ENCODE measurements at places on chromosomes 6 and 20.

DNA sequence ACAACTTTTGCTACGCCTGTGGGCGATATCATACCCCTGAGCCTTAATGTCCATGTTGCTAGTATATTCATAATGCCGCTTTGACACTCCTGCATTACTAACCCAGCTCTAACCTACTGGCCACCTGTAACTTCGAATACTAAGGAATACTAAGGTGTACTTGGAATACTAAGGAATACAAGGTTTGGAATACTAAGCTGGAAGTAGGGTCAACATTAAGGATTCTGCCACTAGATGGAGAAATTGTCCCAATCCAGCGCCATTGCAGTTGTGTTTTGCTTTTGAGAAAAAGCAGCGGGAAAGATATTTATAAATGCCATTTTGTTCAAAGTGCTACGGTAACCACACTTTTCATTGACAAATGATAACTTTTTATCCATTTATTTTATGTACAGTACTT lies 10.7 kb downstream of the TBXT start:
- H3K4me3 ChIP-seq, result no peak overlapping the region
- DNase-seq, result peak; percentile 66
- H3K36me3 ChIP-seq, result no peaks in the 10 kb centered on the region

DNA sequence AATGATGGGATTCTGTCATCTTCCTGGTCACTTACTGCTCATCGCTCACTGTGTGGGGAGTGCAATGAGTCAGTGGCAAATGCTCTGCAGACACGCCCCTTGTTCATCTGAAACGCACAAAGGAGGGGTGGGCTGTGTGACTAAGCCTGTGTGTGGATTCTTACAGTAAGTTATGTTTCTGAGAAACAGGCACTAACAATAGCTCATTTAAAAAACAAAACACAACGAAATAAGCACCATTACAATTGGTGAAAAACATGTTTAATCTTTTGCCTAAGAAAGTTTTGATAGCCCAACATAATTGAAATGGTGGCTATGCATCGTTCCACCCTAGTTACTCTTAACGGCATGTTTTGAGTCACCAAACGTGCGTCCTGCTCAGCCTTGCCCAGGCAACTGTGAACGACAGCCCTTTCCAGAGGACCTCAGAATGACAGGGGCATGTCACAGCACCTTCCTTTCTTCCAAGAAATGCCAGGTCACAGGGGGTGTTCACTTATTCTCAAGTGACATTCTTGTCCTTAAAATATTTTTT lies 118.4 kb upstream of the SGK1 start:
- H3K4me1 ChIP-seq, result peaks cover 28% of the 10 kb centered on the region
- DNase-seq, result peak; percentile 86
- no peaks in the 10 kb centered on the region for H3K36me3 ChIP-seq
- H3K27me3 ChIP-seq, result no peaks in the 10 kb centered on the region
- H3K27ac ChIP-seq, result peak overlapping the region; percentile 92

- no peaks in the 10 kb centered on the region for H3K27me3 ChIP-seq
- peaks cover 29% of the 10 kb centered on the region for H3K4me1 ChIP-seq
- no peak overlapping the region for H3K4me3 ChIP-seq
- H3K27ac ChIP-seq, result peak overlapping the region; percentile 90
- DNase-seq, result peak; percentile 47
- H3K36me3 ChIP-seq, result no peaks in the 10 kb centered on the region
Measured at GRCh38 chr6:74735304-74735703, 470.5 kb downstream of the COL12A1 start.

DNA sequence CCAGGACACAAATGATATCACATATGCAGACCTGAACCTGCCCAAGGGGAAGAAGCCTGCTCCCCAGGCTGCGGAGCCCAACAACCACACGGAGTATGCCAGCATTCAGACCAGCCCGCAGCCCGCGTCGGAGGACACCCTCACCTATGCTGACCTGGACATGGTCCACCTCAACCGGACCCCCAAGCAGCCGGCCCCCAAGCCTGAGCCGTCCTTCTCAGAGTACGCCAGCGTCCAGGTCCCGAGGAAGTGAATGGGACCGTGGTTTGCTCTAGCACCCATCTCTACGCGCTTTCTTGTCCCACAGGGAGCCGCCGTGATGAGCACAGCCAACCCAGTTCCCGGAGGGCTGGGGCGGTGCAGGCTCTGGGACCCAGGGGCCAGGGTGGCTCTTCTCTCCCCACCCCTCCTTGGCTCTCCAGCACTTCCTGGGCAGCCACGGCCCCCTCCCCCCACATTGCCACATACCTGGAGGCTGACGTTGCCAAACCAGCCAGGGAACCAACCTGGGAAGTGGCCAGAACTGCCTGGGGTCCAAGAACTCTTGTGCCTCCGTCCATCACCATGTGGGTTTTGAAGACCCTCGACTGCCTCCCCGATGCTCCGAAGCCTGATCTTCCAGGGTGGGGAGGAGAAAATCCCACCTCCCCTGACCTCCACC lies 42.2 kb downstream of the SIRPA start:
- DNase-seq, result no peak
- peaks cover 39% of the 10 kb centered on the region for H3K4me1 ChIP-seq
- H3K27ac ChIP-seq, result no peak overlapping the region

GRCh38 chr6:39182604-39183003 lies 46.7 kb downstream of the KCNK5 start:
- H3K27ac ChIP-seq, result no peak overlapping the region
- H3K4me1 ChIP-seq, result no peaks in the 10 kb centered on the region
- H3K36me3 ChIP-seq, result no peaks in the 10 kb centered on the region

- peak; percentile 35 for DNase-seq
- H3K4me3 ChIP-seq, result no peak overlapping the region
- H3K27me3 ChIP-seq, result peaks cover 13% of the 10 kb centered on the region
- peak overlapping the region; percentile 33 for H3K27ac ChIP-seq
- H3K4me1 ChIP-seq, result peaks cover 8% of the 10 kb centered on the region
Measured at GRCh38 chr6:4973415-4973814, 30.4 kb downstream of the RPP40 start.

GRCh38 chr6:118467181-118467580 lies 80.9 kb upstream of the PLN start:
- peaks cover 31% of the 10 kb centered on the region for H3K36me3 ChIP-seq
- no peaks in the 10 kb centered on the region for H3K27me3 ChIP-seq
- no peak for DNase-seq
- no peaks in the 10 kb centered on the region for H3K4me1 ChIP-seq
- no peak overlapping the region for H3K4me3 ChIP-seq

DNA sequence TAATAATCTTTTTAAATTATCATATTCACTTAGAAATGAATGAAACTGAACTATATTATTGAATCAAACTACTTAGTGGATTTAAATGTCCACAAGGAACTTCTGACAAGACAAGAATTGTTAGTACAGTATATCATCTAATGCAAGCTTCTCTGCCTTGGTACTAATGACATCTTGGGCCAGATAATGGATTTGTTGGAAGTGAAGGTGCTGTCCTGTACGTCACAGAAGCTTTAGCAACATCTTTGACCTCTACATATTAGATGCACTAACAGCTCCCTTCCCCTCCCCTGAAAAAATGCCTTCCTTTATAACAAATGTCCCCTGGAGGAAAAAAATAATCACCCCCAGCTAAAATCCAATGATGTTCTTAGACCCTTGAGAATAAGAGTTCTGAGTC lies 695.8 kb upstream of the EYS start:
- no peak overlapping the region for H3K27ac ChIP-seq
- no peaks in the 10 kb centered on the region for H3K36me3 ChIP-seq
- no peaks in the 10 kb centered on the region for H3K27me3 ChIP-seq
- H3K4me3 ChIP-seq, result no peak overlapping the region
- H3K4me1 ChIP-seq, result no peaks in the 10 kb centered on the region

GRCh38 chr6:156994215-156995076 lies 217.3 kb downstream of the ARID1B start:
- DNase-seq, result no peak
- no peak overlapping the region for H3K27ac ChIP-seq
- H3K4me3 ChIP-seq, result no peak overlapping the region
- H3K36me3 ChIP-seq, result no peaks in the 10 kb centered on the region
- H3K4me1 ChIP-seq, result peaks cover 14% of the 10 kb centered on the region
- H3K27me3 ChIP-seq, result no peaks in the 10 kb centered on the region

GRCh38 chr6:3769610-3770009 lies 18.1 kb upstream of the PXDC1 start:
- DNase-seq, result peak; percentile 90
- H3K4me1 ChIP-seq, result peaks cover 33% of the 10 kb centered on the region
- H3K4me3 ChIP-seq, result no peak overlapping the region
- no peaks in the 10 kb centered on the region for H3K36me3 ChIP-seq
- H3K27me3 ChIP-seq, result no peaks in the 10 kb centered on the region

DNA sequence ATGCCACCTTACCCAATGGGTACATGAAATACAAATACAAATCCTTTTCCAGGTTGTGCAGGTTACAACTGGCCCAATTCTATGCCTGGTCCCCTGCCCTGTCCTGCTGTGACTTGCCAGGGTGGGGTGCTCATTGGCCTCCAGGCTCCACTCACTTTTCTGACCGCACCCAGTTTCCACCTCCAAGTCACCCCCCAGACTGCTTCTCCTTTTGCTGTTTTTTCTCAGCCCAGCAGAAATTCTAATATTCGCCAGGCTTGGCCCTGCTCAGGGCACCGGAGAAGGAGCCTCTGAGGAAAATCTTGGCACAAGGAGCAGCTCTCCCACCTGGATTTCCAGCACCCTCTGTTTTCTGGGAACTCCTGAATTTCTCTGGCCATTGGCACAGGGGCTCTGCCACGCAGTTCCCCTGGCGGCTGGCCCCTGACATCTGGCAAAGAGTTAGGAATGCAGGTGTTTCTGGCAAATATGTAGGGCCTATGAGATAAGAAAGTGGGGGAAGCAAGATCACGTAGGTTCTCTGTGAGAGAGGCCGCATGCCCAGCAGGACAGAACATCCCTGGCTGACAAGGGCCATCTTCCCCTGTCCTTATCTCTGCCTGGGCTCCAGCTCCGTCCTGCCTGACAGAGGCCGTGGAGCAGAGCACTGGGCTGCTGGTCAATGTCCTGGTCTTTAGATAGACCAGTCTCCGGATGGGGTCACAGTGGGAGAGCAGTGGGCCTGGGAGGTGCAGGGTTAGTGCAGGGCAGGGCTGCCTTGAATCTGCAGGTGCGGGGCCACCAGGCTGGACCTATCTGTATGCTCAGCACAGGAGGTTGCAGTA lies 2.9 kb upstream of the RAET1E start:
- peaks cover 21% of the 10 kb centered on the region for H3K4me1 ChIP-seq
- no peak overlapping the region for H3K27ac ChIP-seq
- no peaks in the 10 kb centered on the region for H3K27me3 ChIP-seq
- DNase-seq, result no peak

DNA sequence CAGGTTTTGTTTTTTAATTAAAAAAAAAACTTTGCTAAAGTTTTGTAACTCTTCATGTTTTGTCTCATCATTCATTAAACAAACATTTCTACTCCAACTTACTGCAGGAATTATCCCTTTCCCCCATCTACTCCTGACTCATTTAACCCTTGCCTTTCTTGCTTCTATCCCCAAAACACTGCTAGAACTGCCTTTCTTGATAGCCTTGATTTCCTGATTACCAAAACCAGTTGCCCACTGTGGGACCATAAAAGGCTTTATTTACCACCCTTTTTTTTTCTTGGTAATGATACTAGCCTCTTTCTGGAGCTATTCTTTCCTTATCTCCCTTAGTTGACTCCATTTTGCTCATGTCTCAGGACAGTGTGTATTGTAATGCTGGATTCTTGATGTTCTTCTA lies 15.3 kb downstream of the AFDN start:
- no peak overlapping the region for H3K4me3 ChIP-seq
- no peak for DNase-seq
- no peaks in the 10 kb centered on the region for H3K36me3 ChIP-seq
- peaks cover 13% of the 10 kb centered on the region for H3K4me1 ChIP-seq

- no peaks in the 10 kb centered on the region for H3K27me3 ChIP-seq
- H3K27ac ChIP-seq, result no peak overlapping the region
- no peak for DNase-seq
- H3K4me3 ChIP-seq, result no peak overlapping the region
- no peaks in the 10 kb centered on the region for H3K4me1 ChIP-seq
- H3K36me3 ChIP-seq, result no peaks in the 10 kb centered on the region
Measured at GRCh38 chr6:146240322-146240721, 211.5 kb downstream of the GRM1 start.

GRCh38 chr6:98823428-98824161 lies 10.8 kb upstream of the POU3F2 start:
- no peaks in the 10 kb centered on the region for H3K4me1 ChIP-seq
- no peak overlapping the region for H3K27ac ChIP-seq
- H3K36me3 ChIP-seq, result no peaks in the 10 kb centered on the region
- DNase-seq, result peak; percentile 35
- peak overlapping the region; percentile 37 for H3K4me3 ChIP-seq
- H3K27me3 ChIP-seq, result peaks cover 66% of the 10 kb centered on the region

- H3K27ac ChIP-seq, result no peak overlapping the region
- H3K4me3 ChIP-seq, result no peak overlapping the region
- H3K4me1 ChIP-seq, result no peaks in the 10 kb centered on the region
Measured at GRCh38 chr6:155412335-155412734, 43.3 kb downstream of the NOX3 start.

- H3K27ac ChIP-seq, result no peak overlapping the region
- no peaks in the 10 kb centered on the region for H3K27me3 ChIP-seq
- H3K36me3 ChIP-seq, result peaks cover 21% of the 10 kb centered on the region
- no peaks in the 10 kb centered on the region for H3K4me1 ChIP-seq
Measured at GRCh38 chr6:35831257-35832007, 26.3 kb downstream of the LHFPL5 start.

DNA sequence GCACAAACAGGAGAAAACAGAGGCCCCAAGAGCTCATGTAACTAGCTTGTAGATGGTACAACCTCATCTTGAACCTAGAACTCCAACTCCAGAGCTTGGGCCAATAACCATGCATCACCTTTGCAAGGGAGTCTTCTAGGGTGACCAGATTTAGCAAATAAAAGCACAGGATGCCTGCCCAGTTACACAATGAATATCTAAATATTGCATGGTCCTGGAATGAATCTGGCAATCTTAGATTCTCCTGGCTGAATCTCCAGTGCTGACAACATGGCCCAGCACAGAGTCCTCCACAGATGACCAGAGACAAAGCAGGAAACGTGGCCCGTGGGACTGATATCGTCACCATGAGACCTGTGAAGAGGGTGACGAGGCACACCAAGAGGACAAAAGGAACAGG lies 494.1 kb downstream of the PREX1 start:
- H3K27me3 ChIP-seq, result peaks cover 34% of the 10 kb centered on the region
- no peak overlapping the region for H3K4me3 ChIP-seq
- H3K4me1 ChIP-seq, result no peaks in the 10 kb centered on the region
- no peak overlapping the region for H3K27ac ChIP-seq
- H3K36me3 ChIP-seq, result no peaks in the 10 kb centered on the region

DNA sequence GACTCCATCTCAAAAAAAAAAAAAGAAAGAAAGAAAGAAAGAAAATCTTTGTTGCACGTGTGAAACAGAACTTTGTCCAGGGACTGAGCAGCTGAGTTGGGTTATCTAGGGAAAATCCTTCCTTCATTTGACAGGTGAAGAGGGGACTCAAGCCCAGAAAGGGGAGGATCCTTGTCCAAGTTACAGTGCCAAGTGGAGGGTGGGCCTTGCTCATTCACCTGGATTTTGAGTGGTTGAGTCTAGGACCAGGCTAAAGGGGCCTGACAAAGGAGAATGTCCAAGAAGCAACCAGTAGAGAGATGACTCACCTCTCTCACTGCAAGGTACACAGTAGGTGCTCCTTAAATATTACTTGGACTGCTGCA lies 2.7 kb downstream of the TGIF2 start:
- H3K36me3 ChIP-seq, result peaks cover 7% of the 10 kb centered on the region
- H3K27me3 ChIP-seq, result no peaks in the 10 kb centered on the region
- H3K4me1 ChIP-seq, result peaks cover 21% of the 10 kb centered on the region
- H3K4me3 ChIP-seq, result no peak overlapping the region

GRCh38 chr20:10470276-10470675 lies 35.2 kb downstream of the SLX4IP start:
- no peaks in the 10 kb centered on the region for H3K27me3 ChIP-seq
- H3K27ac ChIP-seq, result peak overlapping the region; percentile 80
- H3K4me3 ChIP-seq, result no peak overlapping the region
- H3K4me1 ChIP-seq, result peaks cover 25% of the 10 kb centered on the region
- H3K36me3 ChIP-seq, result no peaks in the 10 kb centered on the region

- no peak overlapping the region for H3K4me3 ChIP-seq
- H3K27me3 ChIP-seq, result no peaks in the 10 kb centered on the region
- H3K36me3 ChIP-seq, result no peaks in the 10 kb centered on the region
Measured at GRCh38 chr6:170007468-170008293, 256.3 kb downstream of the ERMARD start.
